Activated CD4-positive, alpha-beta T cell treated with anti-CD3 and anti-CD28 coated beads, Interleukin-2, amount 50 U/mL, for 24 hours (primary cell): ENCODE measurements at places on chromosomes 13 and 19.

- DNase-seq = no peak
Observed at GRCh38 chr19:1069009-1069779, 2.2 kb downstream of the ARHGAP45 start.

DNA sequence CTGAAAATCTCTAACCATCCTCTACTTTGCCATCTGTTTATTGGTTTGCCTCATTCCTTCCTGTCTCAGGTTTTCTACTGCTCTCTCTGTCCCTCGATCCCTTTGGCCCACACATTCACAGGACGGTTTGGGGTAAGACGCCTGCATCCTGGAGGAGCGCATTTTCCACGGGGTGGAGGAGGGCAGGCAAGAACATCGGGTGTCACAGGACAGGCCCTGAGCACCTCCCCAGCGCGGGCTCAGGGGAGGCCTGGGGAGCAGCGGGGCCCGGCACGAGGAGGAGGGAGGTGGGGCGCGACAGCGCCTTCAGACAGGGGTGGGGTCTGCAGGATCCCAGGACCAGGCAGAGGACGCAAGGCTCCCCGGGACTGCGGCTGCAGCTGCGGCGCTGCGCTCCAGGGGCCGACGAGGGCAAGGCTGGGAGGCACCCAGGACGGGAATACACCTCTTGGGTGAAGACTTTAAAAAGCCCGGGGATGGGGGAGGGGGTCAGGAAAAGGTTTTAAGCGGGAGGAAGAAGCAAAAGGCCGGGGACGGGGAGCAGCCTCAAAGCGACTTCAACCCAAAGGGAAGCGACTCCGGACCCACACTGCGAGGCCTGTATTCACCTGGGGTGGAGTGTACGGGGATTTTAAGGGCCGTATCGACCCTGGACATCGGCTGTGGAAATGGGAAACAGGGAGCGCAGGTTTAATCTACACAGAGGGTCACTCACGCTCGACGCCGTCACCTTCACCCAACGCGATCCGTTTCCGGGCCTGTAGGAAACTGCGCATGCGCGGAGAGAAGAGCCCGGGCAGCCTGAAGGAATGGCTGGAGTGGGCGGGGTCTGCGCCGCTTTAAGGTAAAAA is at the start of gene ZNF415:
Gene ZNF415 (minus strand): TSS at position 770 of the 851 bp plus-strand sequence. CDS start 10,234 bp downstream, outside the sequence.
- peak; percentile 18 for DNase-seq

GRCh38 chr13:32829676-32830335 is 186.4 kb upstream of the KL start:
- DNase-seq = no peak

DNA sequence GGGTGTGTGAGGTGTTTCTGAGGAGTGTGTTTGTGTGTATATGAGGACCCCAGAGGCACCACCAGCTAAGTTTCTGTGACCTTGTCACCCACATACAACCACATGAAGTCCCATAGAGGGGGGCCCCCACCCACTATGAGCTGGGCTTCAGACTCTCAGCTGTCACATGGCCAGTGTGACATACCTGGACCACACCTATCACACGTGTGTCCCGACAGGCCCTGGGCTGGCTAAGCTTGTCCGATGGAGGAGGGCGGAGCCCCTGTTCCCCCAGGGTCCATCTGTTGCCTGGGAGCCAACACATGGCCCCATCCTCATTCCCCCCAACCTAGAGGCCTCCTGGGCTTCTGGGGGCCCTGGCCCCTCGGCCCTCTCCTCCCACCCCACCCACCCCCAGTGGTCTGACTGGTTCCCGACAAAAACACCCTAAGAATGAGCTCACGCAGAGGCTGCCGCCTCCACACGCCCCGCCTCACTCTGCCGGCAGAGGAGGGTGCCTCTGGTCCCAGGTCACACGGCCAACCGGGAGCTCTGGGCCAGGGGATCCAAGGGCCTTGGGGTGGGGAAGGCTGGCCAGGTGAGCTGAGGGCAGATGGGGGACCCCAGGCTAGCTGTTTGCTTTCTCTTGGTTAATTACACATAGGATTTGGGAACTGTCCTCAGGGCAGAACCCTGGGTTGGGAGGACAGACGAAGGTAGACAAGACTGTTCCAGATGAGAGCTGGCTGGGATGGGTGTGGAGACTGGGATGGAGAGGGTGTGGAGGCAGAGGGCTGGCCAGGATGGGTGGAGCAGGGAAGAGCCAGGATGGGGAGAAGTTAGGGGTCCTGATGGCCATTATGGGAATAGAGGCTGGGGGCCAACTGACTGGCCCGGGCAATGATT is 4.3 kb downstream of the KLC3 start:
- DNase-seq = no peak

DNA sequence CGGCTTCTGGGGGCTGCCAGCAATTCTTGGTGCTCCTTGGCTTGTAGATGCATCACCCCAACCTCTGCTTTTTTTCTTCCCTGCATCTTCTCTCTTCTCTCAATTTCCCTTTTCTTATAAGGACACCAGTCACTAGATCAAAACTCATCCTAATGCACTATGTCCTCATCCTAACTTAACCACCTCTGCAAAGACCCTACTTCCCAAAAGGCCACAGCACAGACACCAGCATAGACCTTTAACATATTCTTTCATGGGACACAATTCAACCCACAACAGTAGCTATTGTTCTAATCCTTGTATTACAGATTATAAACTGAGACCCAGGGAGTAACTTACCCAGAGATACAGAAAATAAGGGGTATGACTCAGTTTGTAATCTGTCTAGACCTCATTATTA is 47.0 kb downstream of the RUBCNL start:
- DNase-seq = no peak

DNA sequence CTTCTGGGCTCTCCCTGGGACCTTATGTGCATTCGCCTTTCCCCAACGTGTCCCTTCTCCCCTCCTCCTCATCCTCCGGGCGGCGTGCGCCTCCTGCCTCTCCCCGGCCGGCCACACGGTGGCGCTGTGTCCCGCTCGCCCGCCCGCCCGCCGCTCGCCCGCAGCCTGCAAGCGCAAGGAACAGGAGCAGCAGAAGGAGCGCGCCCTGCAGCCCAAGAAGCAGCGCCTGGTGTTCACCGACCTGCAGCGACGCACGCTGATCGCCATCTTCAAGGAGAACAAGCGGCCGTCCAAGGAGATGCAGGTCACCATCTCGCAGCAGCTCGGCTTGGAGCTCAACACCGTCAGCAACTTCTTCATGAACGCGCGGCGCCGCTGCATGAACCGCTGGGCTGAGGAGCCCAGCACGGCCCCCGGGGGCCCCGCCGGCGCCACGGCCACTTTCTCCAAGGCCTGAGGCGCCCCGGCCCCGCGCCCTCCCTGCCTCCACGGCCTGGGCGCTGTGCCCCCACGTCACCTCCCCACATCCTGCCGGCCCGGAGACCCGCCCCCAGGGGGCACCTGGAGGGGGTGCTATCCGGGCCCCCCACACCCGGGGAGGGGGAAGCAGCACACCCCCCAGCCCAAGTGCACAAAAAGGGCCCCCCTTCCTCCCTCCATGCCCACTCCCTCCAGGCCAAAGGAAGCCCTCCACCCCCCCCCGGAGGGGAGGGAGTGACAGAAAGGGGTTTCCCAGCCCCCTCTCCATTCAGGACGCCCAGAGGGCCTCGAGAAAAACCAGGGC is 21.9 kb downstream of the ONECUT3 start:
- DNase-seq = no peak

DNA sequence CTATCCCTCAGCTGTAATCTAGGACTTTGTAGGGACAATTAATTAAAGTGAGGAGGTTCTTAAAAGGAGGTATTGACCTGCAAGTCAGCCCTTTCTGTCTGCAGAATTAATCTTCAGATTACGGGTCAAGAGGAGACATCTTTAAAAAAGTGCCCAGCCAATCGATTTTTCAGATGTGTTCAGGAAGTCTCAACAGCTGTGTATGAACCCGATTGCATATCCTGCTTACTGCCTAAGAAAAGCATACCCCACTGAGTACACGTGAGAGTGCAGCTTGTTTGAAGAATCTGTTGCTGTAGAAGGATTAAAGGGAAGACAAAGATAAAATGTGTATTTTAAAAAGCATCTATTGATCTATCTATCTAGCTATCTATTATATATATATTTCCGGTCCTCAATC is 1194.5 kb downstream of the UQCRFS1 start:
- DNase-seq = no peak

- no peak for DNase-seq
Observed at GRCh38 chr13:49545661-49546060, 39.7 kb downstream of the RCBTB1 start.

DNA sequence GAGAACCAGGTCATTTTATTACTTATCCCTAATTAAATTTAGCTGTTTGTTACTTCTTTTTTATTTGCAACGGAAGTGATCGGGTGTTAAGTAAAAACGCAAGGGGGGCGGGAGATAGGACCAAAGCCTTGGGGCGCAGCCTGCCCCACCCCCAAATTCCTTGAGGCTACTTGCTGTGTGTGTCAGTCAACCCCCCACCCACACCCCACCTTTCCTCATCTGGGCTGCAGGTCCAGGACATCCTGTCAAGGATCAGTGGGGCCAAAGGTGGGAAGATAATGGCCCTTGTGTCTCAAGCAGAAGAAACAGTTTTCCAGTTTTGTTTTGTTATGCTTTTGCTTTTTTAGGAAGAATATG is 1.2 kb upstream of the FOXO1 start:
- no peak for DNase-seq

- DNase-seq = no peak
Observed at GRCh38 chr19:4444765-4445741, 12.5 kb downstream of the UBXN6 start.

DNA sequence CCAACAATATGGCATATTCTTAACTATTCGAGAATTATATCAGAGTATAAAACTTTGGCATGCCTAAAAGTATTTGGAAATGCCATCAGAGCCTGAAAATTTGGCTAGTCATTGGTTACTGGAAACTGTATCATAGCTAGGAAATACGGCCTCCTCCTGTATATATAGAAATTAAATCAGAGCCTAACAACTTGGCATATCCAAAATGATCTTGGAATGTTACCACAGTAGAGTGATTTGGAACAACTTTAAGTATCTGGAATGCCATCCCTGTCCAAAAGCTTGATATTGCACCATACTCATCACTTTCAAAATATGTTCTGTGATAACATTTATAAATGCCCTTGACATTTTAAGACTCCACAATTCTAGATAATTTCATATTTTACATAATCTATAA is 335.8 kb downstream of the SLITRK1 start:
- no peak for DNase-seq

DNA sequence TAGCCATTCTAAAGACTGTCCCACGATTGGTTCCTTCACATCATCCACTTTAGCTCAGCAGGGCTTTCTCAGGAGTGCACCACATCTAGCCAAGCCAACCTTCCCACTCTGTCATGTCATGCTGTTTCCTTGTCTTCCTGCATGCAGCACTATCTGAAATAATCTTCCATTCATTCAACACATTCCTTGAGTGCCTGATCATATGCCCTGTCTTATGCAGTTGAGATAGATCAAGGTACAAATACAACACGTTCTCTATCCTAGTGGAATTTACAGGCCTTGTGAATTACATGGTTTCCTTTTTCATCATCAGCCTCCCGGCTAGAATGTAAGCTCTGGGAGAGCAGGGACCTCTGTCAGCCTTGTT is 6.8 kb upstream of the MRPS31 start:
- DNase-seq = no peak

- DNase-seq = no peak
Observed at GRCh38 chr13:30037766-30038165, 187.3 kb upstream of the UBL3 start.

GRCh38 chr13:41543664-41544300 is 86.4 kb downstream of the RGCC start:
- no peak for DNase-seq

- DNase-seq = no peak
Observed at GRCh38 chr13:25288966-25289365, 1.7 kb upstream of the MTMR6 start.

GRCh38 chr13:60275208-60275607 is 111.5 kb upstream of the DIAPH3 start:
- DNase-seq = no peak

- DNase-seq = no peak
Observed at GRCh38 chr13:112572366-112572765, 15.6 kb downstream of the TUBGCP3 start.

DNA sequence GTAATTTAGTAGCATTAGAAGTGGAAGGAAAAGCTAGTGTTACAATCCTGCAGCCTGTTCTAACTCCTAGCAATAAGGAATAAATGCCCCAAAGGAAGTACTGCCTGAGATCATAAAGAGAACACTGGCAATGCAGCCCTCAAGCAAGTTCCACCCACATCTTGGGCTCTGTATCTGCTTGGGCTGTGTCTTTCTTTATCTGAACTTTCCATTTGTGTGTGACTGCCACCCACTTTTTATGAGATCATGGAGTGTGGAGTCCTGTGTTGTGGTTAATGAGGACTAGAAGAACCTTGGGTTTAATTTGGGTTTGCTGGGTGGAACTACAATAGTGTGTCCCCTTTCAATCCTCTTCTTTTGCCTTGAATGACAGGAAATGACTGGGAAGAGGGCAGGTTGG is 38.2 kb downstream of the RFXAP start:
- DNase-seq = no peak

DNA sequence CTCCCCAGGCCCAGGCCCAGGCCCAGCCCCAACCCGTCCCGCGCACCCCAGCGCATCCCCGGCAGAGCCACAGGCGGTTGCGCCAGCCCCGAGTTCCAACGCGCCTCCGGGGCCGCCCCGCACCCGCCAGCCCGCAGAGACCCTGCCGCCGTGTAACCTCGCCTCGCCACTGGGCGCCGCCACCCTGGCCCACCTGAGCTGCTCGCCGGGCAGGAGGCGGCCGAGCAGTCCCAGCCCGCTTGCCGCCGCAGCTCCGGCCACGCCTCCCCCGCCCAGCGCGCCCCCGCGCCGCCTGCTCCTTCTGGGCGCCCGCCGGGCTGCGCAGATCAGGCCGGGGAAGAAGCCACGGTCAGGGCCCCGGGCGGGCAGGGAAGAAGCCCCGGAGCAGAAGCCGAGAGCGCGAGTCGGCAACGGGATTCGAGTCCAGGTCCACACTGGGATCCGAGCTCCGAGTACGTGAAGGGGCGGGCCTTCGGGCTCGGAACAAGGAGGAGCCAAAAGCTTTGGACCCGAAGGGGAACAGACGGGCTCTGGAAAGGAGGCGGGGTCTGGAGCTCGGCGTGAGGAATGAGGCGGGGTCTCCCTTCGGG is at the start of gene MBOAT7:
Gene MBOAT7 (minus strand): TSS at position 436 of the 590 bp plus-strand sequence. CDS start 1,072 bp downstream, outside the sequence.
- DNase-seq = no peak

DNA sequence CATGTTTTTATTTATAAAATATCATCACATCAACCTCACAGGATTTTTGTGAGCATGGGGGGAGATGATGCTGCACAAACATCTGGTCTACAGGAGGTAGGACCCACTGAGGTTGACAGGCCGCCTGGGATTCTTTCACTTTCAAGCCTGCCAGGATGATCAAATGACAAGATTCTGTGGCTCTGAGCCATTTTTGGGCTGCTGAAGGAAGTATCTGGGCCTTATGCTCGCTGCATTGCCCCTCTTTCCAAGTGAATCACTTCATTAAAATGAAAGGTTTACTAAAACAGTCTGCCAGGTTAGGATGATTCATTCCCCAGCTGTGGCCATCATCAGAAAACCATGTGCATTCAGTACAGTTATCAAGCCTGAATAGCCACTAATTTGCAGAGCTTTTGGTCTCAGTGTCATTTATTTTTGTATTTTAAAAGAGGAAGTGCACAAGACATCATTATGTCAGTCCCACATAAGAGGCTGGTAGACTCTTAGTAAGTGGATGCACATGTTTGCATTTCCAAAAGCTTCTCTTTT is 34.4 kb downstream of the STARD13 start:
- DNase-seq = no peak
